ENCODE measurements at places on chromosomes 5 and 9. TPM values are rescaled to one million over a fixed set of nuclear protein-coding genes. Genes with fewer than 3 reads are reported as not detected.

DNA sequence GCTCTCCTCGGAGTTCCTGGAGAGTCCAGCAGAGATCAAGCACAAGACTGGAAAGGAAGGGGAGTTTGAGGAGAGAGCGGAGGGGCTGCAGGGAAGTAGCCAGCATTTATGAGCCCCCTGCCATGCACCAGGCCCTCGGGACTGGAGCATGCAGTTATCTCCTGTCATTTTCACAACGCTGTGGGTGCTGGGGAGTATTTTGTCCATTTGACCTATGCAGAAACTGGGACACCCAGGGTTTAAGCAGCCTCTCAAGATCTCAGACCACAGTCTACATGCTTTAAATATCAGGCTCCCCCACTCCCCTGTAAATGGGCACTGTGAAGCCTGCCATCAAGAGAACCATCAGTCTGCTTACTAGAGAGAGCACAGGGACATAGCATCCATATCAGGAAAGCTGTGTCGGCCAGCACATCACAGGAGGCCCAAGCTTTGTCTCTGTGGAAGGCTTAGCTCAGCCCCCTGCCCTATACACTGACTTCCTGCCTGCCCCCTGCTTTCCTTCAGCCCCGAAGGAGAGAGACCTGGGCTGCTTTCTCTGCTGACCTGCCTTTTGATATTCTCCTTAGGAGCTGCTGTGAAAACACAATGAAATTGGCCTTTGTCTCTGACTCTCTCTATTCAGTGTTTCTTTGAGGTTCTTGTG, 7.3 kb downstream of the FOXI1 start:
- no peaks in the 10 kb centered on the region for H3K27me3 ChIP-seq
- H3K27ac ChIP-seq: no peak overlapping the region
- no peak for DNase-seq
- no peaks in the 10 kb centered on the region for H3K4me1 ChIP-seq

DNA sequence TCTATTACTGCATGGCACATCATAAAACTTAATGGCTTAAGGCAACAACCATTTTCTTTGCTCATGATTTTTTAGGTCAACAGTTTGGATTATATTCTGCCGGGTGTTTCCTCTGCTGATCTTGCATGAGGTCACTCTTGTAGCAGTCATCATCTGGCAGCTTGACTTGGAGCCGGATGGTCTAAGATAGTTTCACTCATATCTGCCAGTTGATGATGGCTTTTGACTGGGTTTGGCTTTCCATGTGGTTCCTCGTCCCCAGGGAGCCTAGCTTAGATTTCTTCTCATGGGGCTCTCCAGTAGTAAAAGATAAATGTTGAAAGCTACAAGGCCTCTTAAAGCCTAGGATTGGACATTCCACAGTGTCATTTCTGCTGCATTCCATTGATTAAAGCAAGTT, 27.4 kb downstream of the LNPEP start:
- no peak overlapping the region for H3K4me3 ChIP-seq
- no peaks in the 10 kb centered on the region for H3K27me3 ChIP-seq
- H3K4me1 ChIP-seq: peaks cover 6% of the 10 kb centered on the region
- peaks cover 2% of the 10 kb centered on the region for H3K36me3 ChIP-seq
- H3K27ac ChIP-seq: no peak overlapping the region

DNA sequence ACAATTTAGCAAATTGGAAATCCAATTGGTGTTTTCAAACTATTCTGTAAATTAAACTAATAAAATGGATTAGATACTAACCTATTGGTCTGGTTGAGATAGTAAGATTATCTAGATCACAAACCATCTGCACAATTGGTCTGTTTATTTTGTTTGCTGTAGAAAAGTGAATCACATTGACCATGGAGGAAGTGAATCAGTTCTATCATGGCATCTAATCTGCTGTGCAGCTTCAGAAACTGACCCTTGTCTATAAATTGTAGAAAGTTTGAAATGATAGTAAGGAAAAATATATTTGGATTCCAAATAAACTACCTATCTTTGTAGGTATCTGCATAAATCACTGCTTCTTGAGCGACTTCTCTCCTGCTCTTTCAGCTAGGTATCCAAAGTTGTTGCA, 1865.4 kb downstream of the MAT2B start:
- peaks cover 7% of the 10 kb centered on the region for H3K4me1 ChIP-seq
- H3K36me3 ChIP-seq: no peaks in the 10 kb centered on the region
- no peak for DNase-seq

Gene SPATA31A3
- not detected for total RNA-seq

- no peak overlapping the region for H3K4me3 ChIP-seq
- no peaks in the 10 kb centered on the region for H3K36me3 ChIP-seq
- H3K4me1 ChIP-seq: no peaks in the 10 kb centered on the region
- no peak for DNase-seq
These were observed 121.5 kb upstream of the SNX2 start for GRCh38 chr5:122653087-122654017.

- H3K4me3 ChIP-seq: no peak overlapping the region
- no peak overlapping the region for H3K27ac ChIP-seq
- no peaks in the 10 kb centered on the region for H3K4me1 ChIP-seq
- peaks cover 37% of the 10 kb centered on the region for H3K27me3 ChIP-seq
- H3K36me3 ChIP-seq: no peaks in the 10 kb centered on the region
- no peak for DNase-seq
These were observed 65.2 kb downstream of the MRPL36 start for GRCh38 chr5:1734271-1734907.

DNA sequence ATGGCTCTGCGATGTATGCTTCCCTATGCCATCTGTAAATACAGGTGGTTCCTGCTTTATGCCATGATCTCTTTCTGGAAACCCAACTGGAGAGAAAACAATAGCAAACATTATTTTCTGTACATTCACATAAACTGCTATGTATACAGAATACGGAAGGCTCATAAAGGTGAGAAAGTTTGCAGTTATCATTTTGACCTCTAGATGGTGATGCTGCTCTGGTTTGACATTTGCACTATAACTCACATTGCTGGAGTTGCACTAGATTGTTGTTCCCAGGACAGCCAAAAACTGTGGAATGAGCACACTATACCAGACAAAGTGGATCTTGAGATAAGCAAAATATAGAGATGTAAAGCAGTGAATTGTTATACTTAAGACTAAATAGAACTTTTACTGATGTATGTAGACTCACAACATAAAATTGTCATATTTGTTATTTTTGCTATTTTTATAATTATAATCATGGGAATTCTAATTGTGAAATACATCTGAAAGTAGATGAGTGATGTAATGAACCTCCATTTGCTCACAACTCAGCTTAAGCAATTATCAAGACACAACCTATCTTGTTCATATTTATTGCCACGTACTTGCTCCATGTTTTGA, 246.5 kb downstream of the PTPRD start:
- no peak overlapping the region for H3K4me3 ChIP-seq
- no peak overlapping the region for H3K27ac ChIP-seq
- H3K27me3 ChIP-seq: no peaks in the 10 kb centered on the region
- no peaks in the 10 kb centered on the region for H3K36me3 ChIP-seq

Data from progenitor cell of endocrine pancreas (in vitro differentiated cells).